Amniotic epithelial cell (primary cell): ENCODE measurements at places on chromosomes 4 and X.

- DNase-seq = no peak
Observed at GRCh38 chr4:104818579-104818978, 323.9 kb upstream of the CXXC4 start.

DNA sequence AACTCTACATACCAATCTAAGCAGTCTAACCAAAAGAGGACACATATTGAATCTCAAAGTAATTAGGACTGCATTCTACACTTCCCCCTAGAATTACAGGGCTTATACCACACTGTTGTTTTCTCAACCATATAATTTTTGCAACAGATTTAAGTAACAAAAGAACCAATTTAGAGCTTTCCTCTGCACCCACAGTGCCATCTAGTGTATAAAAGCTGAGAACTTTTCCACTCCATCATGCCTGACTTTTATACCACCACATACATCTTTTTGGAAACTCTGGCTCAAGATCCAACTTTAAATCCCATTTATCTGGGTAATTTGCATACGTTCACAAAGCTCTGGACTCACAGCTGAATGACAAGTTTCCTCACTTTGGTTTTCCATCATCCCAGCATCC lies 99.5 kb downstream of the EFHC2 start:
- peak; percentile 18 for DNase-seq

GRCh38 chr4:41633321-41633720 lies 95.4 kb downstream of the LIMCH1 start:
- no peak for DNase-seq

GRCh38 chr4:76856243-76857073 lies 41.5 kb downstream of the SOWAHB start:
- DNase-seq = peak; percentile 52

GRCh38 chr4:1582227-1582626 lies 101.9 kb downstream of the FAM53A start:
- DNase-seq = no peak

- no peak for DNase-seq
Observed at GRCh38 chr4:56791316-56791715, 30.2 kb downstream of the SPINK2 start.

- no peak for DNase-seq
Observed at GRCh38 chrX:28591542-28591941, 4.3 kb downstream of the IL1RAPL1 start.

DNA sequence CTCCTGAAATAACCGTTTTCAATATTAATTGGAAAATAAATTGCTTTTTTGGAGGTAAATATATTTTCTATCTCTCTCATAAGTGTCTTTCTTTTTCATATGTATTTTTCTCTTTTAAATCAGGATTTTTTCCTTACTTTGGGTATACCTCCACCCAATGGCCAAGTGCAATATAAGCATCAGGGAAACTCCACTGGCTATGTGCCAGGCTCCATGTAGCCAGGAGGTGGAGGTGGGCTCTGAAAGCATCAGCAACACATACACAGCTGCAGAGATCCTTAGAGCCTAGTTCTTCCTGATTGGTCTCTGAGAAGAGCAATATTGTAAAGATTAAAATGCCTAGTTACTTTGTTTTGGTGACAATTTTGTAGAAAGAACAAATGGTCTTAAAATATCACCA lies 3.4 kb downstream of the GABRA2 start:
- DNase-seq = no peak

- DNase-seq = peak; percentile 88
Observed at GRCh38 chrX:2336181-2336580, 164.6 kb downstream of the DHRSX start.

DNA sequence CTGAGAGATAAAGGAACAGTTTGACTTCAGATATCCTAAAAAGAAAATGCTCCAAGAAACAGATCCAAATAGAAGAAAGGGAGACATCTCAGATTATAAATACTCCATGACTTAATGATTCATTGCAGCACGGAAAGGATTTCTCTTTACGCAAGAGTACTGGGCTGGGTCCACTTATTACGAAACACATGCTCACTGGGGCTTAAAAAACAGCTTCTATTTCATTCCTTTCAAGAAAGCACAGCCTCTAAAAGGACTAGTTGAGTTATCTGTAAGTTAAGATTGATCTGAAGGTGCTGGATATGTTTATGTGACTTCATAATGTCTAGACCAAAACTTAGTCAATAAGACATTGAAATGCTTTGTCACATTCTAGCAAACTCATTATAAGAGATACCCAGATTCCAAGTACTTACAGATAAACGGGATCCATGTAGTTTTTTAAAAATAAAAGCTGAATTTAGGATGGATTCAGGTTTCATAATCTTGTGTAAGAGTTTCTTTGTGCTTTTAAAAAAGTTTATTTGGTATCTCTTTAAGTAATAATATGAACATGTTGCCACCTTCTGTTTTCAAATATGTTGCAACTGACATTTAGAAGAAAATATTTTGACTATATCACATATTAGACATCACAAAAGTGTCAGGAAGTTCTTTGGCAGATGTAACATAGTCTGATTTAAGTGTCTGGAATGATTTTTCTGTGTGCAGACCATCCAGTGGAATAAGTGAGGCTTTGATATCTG lies 109.5 kb upstream of the MYOZ2 start:
- DNase-seq = peak; percentile 97

DNA sequence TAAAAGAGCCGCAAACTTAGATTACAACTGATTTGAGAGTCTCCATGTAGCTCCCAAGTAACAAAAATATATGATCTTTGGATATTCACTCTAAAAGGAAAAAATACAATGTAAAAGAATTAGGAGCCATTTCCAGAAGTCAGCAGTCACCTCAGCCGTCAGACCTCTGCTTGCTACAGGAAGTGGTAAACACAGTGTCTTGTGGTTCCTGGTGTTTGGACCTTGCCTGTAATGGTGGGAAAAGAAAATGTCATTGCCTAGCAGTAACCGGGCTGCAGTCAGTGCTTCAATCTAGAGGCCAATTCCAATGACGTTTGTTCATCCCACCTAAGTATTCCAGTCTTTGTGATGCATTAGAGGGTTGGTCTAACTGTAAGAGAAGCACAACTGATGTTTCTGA lies 28.9 kb upstream of the SMIM31 start:
- DNase-seq = no peak

DNA sequence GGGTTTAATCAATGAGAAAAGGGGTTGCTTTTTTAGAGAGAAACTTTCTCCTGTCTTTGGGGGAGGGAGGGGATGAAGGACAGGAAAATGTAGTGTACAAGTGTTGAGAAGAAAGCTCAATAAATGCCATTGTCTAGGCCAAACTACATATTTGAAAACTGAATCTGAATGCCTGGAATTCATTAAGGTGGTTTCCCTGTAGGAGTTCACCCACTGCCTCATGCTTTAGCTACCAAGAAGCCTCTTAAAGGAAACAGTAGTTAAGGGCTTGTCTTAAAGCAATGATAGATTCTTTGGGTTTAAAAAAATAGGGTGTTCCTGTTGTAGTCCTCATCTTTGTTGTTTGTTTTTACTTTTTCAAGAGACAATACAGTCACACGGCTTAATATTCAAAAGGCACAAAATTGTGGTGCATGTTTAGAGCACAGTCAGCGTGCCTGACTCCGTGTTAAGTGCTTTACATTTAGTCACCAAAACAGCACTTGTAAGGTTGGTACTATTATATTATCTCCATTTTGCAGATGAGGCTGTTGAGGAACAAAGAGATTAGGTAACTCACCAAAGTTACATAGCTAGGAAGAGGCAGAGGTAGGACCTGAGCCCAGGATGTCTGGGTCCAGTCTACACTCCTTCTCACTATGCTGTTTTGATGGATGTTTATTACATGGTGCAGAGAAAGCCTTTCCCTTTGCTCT lies 46.0 kb downstream of the FNIP2 start:
- peak; percentile 37 for DNase-seq

GRCh38 chr4:26520728-26521450 lies 30.6 kb upstream of the CCKAR start:
- peak; percentile 19 for DNase-seq
